ENCODE measurements at places on chromosomes 1 and 21. TPM values are rescaled to one million over a fixed set of nuclear protein-coding genes. Genes with fewer than 3 reads are reported as not detected.

Gene DBT
- total RNA-seq = 14.9 TPM

Gene PHACTR4
- total RNA-seq = 27.8 TPM

Gene KRTAP8-1
- total RNA-seq = not detected

Gene LCE1D
- not detected for total RNA-seq

Gene FAM177B
- total RNA-seq = not detected

Gene TXNIP
- 984 TPM for total RNA-seq

Gene CFHR4
- not detected for total RNA-seq

Gene GIPC2
- 1.5 TPM for total RNA-seq

Gene ZBTB7B
- total RNA-seq = 35.7 TPM

Gene UBQLN4
- total RNA-seq = 16.1 TPM

Gene CLIC6
- 23.9 TPM for total RNA-seq

Gene GORAB
- 13.6 TPM for total RNA-seq

Gene TMEM200B
- 2.7 TPM for total RNA-seq

Gene APOBEC4
- not detected for total RNA-seq

Gene SPATA1
- 0.13 TPM for total RNA-seq

Gene ST6GALNAC3
- 27.9 TPM for total RNA-seq

Gene CD1D
- 1.5 TPM for total RNA-seq

Gene UBASH3A
- 0.54 TPM for total RNA-seq

Gene ABCA4
- 0.44 TPM for total RNA-seq

Gene CSF3R
- total RNA-seq = 7.8 TPM

Gene VSIG8
- not detected for total RNA-seq

Gene TMEM82
- total RNA-seq = not detected

Gene SLAMF1
- total RNA-seq = 2.5 TPM

Gene CYP4Z1
- 1.5 TPM for total RNA-seq

Gene KRTAP6-3
- not detected for total RNA-seq

Gene ARHGAP30
- total RNA-seq = 1.4 TPM

Gene GBP7
- not detected for total RNA-seq

Gene RGS5
- total RNA-seq = 108 TPM
